ENCODE measurements at places on chromosomes 4 and X.

DNA sequence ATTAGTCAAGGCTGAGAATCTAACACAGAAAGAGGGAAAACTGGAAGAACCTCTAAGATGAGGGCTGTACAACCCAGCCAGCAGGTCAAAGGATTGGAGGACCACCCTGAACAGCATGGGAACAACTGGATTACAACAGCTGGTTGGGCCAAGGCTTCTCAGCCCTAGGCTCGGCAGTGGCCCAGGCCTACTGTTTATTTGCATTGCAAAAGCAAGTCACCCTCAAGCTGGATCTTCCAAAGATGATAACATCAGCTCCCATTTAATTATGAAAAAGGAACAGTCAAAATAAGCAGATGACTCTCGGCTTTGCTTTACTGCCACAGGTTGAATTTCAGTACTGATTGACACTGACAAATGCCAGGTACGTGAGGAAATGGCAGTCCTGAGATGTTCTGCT, 61.8 kb downstream of the GPC3 start:
- no peak for DNase-seq

GRCh38 chr4:173269280-173269679, 64.9 kb downstream of the HMGB2 start:
- DNase-seq, result no peak

DNA sequence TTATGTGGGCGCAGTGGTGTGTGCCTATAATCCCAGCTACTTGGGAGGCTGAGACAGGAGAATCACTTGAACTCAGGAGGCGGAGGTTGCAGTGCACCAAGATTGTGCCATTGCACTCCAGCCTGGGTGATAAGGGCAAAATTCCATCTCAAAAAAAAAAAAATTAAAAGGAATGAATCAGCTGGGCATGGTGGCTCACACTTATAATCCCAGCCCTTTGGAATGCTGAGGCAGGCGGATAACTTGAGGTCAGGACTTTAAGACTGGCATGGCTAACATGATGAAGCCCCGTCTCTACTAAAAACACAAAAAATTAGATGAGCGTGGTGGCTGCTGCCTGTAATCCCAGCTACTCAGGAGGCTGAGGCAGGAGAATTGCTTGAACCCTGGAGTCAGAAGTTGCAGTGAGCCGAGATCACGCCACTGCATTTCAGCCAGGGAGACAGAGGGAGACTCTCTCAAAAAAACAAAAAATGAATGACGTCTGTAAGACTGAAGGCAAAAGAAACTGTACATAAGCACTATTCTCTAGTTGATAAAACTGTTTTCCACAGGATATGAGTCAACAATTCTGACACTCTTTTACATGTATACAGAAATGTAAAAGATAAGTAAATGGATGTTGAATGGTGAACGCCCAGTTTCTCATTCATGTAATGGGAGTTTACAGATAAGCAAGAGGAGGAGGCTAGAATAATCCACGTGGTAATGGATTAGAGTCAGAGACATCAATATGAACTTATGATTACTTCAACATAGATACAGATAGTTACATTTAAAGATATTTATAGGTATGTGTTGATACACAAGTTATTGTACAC, 22.2 kb downstream of the CENPC start:
- DNase-seq, result no peak

DNA sequence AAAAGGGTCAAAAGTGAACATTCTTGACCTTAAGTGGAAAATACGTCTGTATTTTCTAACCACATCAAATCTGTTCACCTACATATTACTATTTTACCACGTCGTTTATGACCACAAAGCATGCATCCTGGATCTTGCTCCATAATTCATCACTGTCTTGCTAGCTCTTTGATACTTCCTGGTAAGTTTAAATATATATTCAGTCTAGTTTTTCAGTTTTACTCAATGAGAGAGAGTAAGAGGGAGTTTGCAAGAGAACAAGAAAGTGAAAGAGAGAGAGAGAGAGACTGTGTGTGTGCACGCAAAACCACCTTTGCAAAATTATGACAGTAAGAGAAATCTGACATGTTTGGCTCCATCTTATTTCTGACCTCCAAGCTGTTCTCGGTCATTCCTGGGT, 173.7 kb upstream of the GALNTL6 start:
- DNase-seq, result no peak

DNA sequence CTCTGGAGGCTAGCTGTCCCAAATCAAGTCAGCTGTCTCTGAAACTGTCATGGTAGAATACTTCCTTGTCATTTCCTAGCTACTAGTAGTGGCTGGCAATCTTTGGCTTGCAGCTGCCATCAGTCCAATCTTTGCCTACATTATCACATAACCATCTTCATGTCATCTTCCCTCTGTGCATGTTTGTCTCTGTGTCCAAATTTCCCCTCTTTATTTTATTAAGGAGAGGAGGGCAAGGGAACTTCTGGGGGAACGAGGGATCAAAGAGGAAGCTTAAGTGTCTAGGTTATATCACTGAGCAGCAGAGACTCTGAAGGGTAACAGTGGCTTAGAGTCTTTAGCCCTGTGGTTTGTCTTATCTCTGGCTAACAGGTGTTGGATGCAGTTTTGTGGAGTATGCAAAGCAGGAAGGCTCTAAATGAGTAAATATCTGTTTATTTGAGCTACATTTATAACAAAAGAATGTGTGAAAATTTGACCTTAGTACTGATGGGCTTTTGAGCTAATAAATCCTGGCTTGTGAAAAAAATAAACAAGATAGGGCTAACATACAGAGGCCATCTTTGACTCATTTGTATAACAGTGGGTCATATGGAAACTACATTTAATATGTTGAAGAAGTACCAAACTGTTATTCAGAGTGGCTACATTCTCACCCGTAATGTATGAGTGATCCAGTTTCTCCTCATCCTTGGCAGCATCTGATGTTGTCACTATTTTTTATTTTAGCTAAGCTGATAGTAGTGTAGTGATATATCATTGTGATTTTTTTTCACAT, 49.4 kb upstream of the ENOX2 start:
- no peak for DNase-seq

- no peak for DNase-seq
Measured at GRCh38 chr4:35493977-35494376, 750.3 kb downstream of the ARAP2 start.

GRCh38 chrX:12162420-12162819, 24.1 kb downstream of the FRMPD4 start:
- DNase-seq, result no peak

GRCh38 chr4:111812114-111812513, 333.1 kb upstream of the FAM241A start:
- DNase-seq, result no peak

DNA sequence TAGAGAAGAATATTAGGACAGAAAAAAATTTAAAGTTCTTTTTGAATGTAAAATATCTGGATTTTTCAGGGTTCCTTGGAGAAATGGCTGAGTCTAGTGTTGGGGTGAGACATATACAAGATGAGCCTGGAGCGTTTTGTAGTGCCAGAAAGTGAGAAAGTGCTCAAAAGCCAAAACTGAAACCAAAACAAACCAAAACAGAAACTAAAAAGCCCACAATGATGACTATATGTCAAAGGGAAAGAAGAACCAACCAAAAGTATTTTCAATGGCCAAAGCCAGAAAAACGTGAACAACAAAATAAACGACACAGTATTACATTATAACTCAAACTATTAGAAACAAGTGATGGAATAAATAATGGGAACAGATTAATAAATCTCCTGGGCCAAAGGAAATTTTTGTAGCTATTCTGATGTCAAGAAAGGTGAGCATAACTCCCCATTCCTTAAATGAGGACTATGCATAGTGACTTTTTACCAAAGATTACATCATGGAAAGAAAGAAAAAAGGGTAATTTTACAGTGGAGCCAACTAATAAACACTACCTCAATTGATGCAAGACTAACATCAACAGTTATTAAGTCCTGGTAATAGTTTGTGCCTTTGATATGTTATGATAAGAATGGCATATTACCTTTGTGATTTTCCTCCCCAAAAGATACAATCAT, 1137.6 kb downstream of the C4orf33 start:
- DNase-seq, result no peak

- no peak for DNase-seq
Measured at GRCh38 chr4:75745161-75745560, 20.8 kb downstream of the USO1 start.

All from stimulated activated naive CD4-positive, alpha-beta T cell (primary cell).